ENCODE measurements at places on chromosomes 3 and 15. TPM values are rescaled to one million over a fixed set of nuclear protein-coding genes. Genes with fewer than 3 reads are reported as not detected.

Gene SMCO1
- total RNA-seq, result not detected

- no peak for DNase-seq
These were observed 32.0 kb downstream of the MUC20 start for GRCh38 chr3:195752546-195753331.

DNA sequence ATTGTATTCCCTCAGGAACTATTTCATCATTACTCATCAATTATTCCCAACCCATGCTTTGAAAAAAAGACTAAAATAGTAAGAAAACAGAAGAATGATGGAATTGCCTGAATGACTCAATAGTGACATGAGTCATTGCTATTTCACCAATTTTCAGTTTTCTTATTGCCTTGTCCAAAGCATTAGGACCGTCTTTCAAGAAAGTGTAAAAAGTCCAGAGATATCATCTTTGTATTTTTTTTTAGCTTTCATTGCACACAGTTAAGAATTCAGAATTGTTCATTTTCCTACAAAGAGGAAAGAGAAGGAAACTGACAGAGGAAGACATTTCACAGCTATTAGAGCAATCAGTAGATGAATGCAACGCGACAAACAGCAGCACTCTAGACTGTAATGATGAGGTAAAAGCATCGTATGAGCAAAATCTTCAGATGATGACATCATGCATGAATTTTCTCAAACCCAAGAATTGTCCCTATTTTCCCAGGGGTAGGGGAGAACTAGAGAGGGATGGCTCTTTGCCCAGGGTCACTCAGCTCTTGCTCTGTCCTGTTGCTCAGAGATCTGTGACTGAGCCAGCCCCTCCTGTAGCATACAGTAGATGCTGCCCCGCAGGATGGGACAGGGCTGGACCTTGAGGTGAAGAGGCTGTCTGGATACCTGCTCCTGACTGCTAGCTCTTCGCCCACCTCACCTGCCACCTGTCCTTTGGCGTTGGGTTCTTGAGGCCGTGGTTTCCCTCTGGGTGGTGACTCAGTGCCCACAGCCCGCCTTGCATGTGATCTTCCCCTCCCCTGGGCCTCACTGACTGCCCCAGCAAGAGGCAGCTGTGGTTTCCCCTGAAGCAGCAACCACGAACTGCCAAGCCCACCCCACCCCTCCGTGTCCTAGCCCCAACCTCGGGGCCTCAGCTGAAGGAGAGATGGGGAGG is 84.8 kb downstream of the PPCDC start:
- DNase-seq, result peak; percentile 82

DNA sequence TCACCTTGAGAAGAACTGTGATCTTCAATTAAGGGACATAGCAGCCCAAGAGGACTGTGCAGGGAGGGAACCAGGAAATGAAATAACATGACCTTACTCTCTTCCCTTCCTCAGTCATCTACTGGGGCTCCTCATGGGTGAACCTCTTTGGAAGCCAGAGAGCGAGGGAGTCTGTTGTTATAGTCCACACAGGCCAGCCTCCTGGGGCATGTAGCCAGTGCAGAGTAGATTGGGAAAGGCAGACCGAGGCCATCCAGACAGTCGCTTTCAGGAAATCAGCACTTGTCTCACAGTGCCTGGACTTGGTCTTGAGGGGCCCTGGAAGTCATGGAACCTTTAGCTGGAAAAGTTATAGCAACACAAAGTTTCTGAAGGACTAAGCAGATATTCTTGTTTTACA is 6.1 kb downstream of the CRTAP start:
- no peak for DNase-seq

DNA sequence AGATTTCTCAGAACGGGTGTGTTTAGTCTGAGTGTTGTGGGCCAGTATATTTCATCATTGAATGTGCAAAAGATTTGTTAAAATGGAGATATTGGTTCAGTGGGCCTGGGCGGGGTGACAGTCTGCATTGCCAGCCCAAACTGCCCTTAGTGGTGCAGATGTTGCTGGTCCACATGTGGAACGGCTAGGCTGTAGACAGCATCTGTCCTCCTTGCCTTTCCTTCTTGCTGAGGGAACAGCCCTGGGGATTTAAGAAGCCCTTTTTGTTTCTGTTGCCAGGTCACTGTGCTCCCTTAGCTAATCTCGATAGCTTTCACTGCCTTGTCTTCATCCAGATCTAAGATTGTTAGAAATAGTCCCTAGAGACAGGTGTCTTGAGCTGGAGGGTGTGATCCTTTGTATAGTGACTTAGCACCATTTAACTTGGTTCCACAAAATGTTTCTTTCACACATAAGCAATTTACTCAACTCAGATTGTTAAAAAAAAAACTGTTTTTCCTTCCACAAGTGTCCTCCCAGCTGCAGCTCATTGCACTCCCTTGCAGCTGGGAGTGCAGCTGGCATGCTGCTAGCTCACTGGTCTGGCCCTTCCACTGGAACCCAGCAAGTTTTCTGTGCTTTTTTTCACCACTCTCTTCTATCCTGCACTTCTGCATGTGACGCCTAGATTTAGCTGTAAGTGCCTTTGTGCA is 37.5 kb downstream of the GAP43 start:
- no peak for DNase-seq

- peak; percentile 15 for DNase-seq
These were observed 994 bp downstream of the MESP1 start for GRCh38 chr15:89749951-89750559.

DNA sequence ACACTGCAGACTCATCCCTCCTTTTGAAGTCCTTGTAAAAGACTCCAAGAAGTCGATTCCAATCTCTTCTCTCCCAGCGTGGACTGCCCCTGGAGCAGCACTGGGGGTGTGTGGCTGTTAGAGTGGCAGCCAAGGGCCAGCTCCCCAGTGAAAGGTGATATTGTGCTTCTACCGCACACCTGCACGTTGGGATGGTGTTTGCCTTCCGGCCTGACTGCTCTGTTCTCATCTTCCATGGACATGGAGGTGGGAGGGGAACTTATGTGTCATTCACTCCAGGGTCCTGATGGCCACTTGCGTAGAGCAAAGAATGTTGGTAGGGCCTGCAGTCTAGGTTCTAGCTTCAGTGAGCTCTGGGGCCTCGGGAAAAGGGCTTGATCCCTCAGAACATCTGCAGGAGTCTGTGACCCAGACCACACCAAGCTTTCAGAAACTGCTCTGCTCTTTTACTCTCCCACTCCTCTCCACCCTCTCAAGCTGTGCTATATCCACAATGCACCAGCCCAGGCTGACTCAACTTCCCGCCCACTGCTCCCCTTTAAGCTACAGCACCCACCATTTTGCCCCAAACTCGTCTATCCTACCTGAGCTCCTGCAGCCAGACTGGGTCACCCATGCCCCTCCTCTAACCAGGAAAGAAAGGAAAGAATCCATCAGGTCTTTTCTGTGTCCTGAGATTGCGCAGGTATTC is 31.3 kb downstream of the LIPC start:
- no peak for DNase-seq

Gene CEMIP
- total RNA-seq, result not detected

DNA sequence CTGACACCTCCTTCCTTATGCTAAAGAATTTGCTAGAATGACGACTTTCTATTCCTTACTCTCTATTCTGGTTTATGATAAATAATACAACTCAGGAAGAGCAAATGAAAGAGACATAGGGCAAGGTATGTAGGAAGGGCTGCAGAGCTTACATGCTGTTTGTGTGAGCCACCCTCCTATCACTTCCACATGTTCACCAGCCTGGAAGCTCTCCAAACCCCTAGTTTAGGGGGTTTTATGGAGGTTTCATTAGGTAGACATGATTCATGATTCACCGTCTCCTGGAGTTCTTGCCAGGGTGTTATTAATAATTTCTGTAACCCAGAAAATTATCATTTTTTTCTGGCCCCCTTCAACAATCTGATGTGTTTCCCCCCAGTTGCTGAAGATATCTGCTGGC is 172.1 kb upstream of the COL8A1 start:
- no peak for DNase-seq

DNA sequence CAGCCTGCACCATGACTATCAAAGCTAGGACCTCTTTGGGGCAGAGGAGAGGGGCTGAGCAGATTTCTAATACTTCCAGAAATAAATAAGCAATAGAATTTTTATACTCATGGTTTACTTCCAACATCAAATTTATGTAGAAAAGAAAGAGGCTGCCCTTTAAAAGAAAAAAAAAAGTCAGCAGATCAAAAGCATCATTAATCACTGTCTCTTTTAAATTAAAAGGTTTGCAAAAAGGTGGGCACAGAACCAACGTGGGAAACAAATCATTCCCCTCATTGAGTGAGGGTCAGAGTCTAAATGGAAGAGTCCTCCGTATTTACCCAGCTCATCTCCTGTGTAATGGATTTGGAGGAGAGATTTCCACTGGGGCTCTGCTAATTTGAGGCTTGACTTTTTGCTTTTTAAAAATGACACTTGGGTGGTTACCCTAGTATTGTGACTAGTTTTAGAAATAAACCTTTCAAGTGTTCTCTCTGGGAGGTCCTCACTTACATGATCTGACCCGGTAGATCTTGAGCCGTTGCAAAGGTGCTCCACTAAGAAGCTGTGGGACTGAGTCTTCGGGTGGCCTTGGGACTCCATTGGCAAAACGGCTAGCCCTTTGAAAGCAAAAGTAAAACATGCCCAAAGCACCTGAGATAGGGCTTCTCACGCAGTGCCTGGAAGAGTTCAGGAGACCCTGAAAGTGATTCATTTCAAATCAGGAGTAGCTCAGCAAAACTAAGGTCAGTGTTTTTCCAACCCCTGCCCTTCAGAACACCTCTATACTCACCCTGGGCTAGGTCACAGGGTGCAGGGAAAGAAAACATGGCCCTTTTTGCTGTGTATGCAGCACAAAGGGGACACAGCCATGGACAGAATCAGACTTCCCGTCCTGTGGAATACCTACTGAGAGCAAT is 320.9 kb downstream of the FOXP1 start:
- DNase-seq, result no peak

Gene MON1A
- 6.0 TPM for total RNA-seq

GRCh38 chr15:33844186-33844585 is 124.1 kb upstream of the CHRM5 start:
- no peak for DNase-seq

Gene CACNA2D3
- not detected for total RNA-seq

DNA sequence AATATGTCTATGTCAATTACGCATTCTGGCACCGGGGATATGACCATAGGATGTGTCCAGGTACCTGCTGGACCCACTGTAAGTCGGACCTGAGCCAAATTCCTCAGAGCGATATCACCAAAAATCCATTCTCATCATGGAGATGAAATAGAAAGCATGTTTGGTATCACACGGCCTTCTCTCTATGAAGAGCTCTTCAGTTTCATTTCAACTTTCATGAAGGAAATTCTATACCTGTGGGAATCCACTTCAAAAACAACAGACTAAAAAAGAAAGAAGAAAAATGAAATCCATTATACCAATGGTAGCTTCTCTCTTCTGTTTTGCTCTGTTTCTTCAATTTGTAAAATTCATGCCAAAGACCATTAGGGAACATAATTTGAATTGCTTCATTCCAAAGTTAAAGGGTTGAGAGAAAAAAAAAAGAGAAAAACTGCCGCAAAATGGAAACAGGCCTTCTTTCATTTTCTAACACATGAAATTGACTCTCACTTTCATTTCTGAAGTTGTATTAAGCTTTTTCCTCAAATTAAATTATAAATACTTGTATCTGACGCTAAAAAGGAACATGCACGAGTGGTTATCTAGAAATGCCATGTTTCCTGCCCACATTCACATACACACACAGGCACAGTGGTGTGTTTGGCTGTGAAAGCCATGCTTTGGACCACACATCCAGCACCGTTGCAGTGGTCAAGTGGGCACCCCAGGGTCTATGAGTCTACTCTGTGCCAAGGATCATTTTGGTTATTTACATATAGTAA is 46.9 kb upstream of the DIPK2A start:
- DNase-seq, result no peak

DNA sequence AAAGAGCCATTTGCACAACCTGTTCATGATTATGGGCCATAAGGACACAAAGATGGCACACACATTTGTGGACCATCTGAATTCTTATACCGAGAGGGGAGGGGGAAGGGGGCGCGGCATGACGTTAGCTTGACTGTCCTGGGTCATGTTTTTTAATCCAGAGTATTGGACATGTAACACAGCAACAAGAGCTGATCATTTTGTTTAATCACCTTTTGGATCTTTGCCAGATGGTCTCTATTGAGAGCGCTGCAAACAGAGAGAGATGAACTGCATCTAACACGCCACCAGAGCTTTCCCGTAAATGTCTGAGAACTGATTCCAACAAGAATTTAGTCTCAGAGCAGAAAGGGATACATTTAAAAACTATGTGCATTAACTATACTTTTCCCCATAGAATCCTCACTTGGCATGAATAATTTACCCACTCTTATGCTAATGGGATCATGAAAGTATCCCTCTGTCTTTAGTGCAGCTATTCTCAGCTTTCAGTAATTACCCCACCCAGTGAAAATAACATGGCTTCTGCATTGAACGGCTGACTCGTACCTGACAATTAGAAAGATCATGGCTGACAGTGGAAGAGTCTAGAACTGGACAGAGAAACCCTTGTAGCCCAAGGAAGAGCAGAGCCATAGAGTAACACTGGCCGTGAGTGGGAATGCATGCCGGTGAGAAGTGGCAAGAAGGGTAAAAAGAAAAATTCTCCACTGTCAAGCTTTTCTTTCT is 22.6 kb downstream of the MEIS2 start:
- DNase-seq, result no peak

- DNase-seq, result no peak
These were observed 55.7 kb upstream of the LMOD3 start for GRCh38 chr3:69178082-69178481.

- no peak for DNase-seq
These were observed 128.9 kb downstream of the ZIC1 start for GRCh38 chr3:147538034-147538433.

DNA sequence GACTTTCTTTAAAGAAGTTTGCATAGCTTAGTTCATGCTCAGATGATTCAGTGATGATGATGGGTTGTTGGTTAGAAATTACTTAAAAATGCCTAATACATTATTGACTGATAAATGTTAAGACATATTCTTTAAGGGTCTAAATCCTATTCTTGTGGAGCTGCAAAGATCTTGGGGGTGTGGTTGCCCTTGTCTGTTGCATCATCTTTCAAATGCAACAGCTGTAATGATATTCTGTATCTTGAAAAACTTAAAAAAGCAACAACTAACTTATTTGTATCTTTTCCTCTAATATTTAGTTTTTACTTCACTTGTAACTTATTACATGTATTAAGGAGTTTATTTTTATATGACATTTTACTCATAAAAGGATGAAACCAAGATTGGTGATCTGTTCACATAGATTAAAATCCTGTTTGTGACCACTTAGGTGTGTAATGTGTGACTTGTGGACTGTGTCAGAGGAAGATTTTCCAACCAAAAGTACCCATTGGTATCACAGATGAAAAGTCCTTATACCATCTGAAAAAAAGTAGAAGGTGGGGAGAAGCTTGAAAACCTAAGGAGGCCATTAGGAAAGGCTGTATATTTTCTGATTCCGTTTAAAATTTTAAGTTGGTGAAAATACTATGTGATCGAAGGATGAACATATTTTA is 142.8 kb downstream of the IGF1R start:
- DNase-seq, result no peak

GRCh38 chr3:186281176-186281575 is 80.9 kb downstream of the DGKG start:
- DNase-seq, result no peak

- no peak for DNase-seq
These were observed 245.3 kb upstream of the P2RY1 start for GRCh38 chr3:152589644-152590043.

GRCh38 chr15:76217029-76217881 is 94.0 kb downstream of the ETFA start:
- no peak for DNase-seq

Gene EAF1
- 24.1 TPM for total RNA-seq

- DNase-seq, result no peak
These were observed 281.4 kb upstream of the SLCO3A1 start for GRCh38 chr15:91572110-91572509.

All from activated naive CD4-positive, alpha-beta T cell treated with anti-CD3 and anti-CD28 coated beads, Interleukin-2, amount 50 U/mL, for 72 hours (primary cell).